ENCODE measurements at places on chromosomes 7 and 10.

DNA sequence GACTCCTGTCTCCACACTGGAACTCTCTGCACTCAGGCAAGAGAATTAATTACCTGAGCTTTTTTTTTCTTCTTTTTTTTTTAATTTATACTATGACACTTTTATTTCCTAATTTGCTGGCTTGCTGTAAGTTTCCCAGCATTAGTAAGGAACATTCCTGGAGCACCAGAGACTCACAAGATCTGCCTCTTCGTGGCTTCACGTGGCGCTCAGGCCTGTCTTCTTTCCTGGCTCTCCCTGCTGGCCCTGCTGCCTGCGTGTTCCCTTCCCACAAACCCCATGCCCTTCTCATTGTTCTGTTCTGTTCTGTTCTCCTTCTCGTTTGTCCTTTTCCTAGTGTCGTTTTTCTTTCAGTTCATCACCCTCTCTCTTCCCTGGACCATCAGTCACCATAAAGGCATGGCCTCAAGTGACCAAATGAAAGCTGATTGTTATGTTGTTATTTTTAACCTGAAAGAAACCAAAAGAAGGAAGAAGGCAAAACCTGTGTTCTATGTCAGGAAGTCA lies 591.6 kb upstream of the PFKP start:
- no peak for DNase-seq

- no peak for DNase-seq
Observed at GRCh38 chr10:127252818-127253217, 56.4 kb upstream of the INSYN2A start.

GRCh38 chr7:154997840-154998370 lies 5.0 kb downstream of the PAXIP1 start:
- DNase-seq: no peak

GRCh38 chr7:35695987-35696386 lies 1.1 kb upstream of the HERPUD2 start:
- DNase-seq: no peak

DNA sequence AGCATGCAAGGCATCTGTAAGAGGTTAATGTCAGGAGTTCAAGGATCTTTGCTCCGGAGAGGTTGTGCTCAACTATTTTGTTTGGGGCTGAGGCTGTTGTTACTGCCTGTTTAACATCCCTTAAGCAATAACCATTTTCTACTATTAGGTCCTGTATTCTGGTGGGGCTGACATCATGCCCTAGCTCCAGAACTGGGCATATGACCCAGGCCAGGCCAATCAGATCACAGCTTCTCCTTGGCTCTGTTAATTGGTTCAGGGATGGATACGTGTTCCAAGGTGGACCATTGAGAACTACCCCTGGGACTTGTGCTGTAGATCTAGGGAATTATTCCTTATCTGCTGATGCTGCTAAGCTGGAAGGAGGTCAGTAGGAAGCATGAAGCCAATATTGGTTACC lies 67.0 kb downstream of the SYPL1 start:
- DNase-seq: no peak

- DNase-seq: no peak
Observed at GRCh38 chr7:16708980-16709379, 44.6 kb upstream of the TSPAN13 start.

GRCh38 chr10:102726274-102726673 lies 11.8 kb downstream of the SFXN2 start:
- no peak for DNase-seq
